ENCODE measurements at places on chromosomes 11 and 22.

GRCh38 chr11:62774407-62774806, 3.2 kb downstream of the TAF6L start:
- DNase-seq = no peak

GRCh38 chr11:19089421-19089820, 27.5 kb upstream of the ZDHHC13 start:
- DNase-seq = no peak

- no peak for DNase-seq
Observed at GRCh38 chr11:2295971-2296912, 5.5 kb downstream of the C11orf21 start.

DNA sequence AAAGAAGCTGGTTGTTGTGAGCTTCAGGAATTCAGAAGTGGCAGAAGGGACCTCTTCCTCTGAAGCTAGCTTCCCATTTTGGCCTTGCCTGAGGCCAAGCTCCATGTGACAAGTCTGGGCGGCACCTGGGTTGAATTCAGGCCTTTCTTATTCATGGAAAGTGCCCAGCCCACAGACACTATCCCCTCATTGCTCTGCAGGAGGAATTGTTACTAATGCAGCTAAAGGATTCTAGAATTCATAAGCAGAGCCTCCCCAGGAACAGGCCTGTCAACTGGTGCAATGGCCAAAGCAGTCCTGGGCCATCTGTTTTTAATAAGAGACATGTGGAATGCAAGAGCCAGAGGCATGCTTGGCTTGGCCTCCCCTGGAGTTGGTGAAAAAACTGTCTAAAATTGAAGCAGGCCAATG, 71.4 kb downstream of the SLC1A2 start:
- no peak for DNase-seq

DNA sequence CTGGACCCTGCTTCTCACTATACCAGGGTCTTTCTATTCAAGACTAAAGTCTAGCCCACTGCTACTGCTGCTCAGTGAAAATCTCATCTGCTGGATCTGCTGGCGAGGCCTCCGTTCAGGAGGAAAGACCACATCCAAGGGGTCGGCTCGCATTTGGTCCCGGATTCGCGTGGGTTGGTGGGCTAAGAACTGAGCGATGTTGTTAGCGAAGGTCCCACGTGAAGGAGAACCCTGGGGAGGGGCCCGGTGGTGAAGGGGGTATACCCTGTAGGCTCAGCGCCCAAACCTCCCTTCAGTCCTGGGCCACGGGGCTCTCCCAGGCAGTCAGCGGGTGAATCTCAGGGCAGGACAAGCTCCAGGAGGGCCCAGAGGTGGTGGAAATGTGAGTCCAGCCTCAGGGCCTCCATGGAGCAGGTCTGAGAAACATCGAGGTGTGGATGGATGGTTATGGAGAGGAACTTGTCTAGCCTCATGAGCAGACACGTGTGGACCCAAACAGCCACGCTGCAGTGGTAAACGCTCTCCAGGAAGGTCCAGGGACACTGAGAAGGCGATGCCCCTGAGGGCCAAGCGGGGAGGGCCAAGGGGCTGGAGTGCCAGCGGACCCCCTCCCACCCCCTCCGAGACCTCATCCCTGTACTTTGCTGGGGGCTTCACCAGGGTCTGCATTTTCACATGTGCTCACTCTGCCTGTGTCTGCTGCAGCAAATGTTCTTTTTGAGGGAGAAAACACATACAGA, 152.3 kb downstream of the CTTN start:
- no peak for DNase-seq

DNA sequence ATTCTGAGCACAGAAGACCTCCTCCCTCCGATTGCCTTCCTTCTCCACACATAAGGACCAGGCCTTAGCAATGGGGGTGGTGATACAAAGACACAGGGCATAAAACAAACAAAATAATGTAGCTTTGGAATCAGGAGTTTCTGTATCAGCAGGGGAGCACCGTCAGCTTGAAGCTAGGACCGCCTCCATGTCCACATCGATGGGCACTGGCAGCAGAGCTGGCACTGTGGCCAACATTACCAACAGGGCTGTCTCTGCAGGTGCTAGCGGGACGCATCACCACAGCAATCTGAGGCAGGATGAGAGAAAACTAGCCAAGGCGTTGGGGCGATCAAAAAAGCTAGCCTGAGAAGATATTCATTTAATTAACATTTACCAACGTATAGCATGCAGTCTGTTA, 201.4 kb downstream of the MAML2 start:
- DNase-seq = no peak

DNA sequence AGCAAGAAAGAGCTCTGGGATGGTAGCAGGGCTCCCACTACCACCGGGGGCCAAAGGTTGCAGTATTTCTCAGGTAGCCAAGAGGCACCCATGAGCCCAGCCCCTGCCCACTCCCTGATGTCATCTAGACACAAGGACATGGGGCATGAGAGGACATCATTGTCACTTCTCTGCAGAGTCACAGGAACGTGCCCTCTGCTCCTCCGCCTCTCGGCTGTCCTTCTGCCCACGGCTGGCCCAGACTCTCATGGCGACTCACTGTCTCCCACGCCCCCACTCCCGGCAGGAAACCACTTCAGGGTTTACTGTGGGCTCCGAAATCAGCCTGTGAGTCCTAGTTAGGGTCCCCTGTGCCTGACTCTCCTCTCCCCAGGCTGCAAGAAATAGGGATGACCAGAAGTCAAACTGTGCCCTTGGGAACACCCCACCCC, 1.8 kb upstream of the GAL start:
- DNase-seq = no peak

- peak; percentile 72 for DNase-seq
Observed at GRCh38 chr11:128956401-128957201, 13.9 kb upstream of the TP53AIP1 start.

All from CD14-positive monocyte (primary cell).